ENCODE measurements at places on chromosomes 2 and 18.

DNA sequence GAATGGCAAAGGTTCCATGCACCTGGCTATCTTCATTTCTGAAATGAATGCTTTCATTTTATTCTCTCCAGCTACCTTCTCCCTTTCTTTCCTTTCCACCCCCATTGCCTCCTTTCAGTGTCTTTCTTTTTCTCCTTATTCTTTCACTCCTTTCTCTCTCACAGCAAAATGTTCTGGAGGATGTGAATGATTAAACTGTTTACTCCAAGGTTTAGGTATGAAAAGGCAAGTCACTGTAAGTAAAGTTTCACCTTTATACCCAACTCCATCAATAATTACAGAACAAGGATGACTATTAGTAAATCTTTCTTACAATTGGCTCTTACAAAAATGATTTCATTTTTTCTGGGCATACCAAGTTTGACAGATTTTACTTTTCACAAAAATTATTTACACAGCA lies 4.3 kb downstream of the PAX8 start:
- DNase-seq = no peak

- no peak for DNase-seq
These were observed 476.8 kb upstream of the TNP1 start for GRCh38 chr2:217336694-217337093.

DNA sequence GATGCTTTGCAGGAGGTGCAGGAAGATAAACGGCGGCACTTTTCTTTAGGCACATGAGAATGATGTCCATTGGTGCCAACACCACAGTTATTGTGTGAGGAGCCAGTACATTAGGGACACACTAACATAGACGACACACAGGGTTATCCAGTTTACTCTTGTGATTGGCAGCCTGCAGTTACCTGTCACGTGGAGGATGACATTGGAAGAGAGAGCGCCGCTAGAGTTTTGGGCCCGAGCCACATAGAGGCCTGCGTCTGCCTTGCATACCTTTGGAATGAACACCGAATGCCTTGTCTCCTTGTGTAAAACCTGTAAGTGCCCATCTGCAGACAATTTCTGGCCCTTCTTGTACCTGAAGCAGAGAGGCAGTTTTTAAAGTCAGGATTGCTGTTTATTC lies 26.9 kb upstream of the TTN start:
- no peak for DNase-seq

DNA sequence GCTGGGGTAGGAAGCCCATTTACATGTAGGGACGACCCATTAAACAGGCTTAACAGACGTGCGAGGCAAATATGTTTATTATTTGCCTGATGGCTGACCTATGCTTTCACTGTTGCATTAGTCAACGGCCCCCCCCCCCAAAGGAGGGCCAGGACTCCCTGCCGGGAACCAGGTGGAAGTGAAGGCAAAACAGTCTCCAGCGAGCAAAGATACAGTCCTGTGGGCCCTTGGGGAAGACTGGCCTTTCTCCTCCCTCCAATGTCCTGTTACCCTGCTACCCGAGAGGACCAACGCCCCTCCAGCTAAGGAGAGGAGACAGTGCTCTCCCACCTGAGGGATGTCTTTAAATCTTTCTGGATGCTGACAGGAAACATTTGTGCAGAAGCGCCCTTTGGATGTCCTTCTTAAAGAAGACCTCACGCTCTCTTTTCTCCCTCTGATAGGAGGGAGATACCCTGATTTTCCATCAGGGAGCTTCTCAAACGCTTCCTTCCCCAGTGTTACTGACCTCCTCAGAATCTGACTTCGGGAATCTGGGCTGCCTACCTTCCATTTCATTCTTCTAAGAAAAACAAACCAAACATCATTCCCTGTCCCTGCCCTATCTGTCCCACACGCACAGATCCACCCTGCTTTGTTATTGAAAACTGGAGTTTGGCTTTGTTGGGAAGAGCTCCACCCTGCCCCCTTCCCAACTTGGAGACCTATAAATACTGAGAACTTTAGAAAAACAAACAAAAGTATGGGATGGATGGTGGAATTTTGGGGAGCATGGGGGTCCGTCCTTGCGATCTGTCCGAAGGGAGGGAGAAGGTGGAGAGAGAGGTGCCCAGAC lies 135.9 kb upstream of the SIX3 start:
- no peak for DNase-seq

DNA sequence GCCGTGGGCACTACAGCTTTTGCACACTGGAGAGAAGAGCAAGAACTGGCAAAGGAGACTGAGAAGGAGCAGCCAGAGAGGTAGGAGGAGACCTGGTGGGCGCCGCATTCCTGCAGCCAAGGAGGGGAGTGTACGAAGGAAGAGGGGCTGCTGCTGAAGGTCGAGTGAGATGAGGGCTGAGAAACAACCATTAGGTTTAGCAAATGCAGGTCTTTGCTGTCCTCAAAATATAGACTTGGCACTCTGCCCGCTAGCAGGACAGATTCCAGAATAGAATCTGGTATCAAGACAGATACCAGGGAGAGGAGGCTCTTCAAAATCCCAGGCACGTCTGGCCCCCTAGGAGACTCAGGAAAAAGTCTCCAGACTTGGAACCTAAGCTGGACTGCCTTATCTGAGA lies 83.0 kb downstream of the TGOLN2 start:
- no peak for DNase-seq

- DNase-seq = no peak
These were observed 50.0 kb upstream of the ZFP36L2 start for GRCh38 chr2:43276266-43276941.

- no peak for DNase-seq
These were observed 8.6 kb downstream of the ALPG start for GRCh38 chr2:232415138-232415690.

GRCh38 chr2:231614559-231615057 lies 21.9 kb downstream of the TEX44 start:
- no peak for DNase-seq

DNA sequence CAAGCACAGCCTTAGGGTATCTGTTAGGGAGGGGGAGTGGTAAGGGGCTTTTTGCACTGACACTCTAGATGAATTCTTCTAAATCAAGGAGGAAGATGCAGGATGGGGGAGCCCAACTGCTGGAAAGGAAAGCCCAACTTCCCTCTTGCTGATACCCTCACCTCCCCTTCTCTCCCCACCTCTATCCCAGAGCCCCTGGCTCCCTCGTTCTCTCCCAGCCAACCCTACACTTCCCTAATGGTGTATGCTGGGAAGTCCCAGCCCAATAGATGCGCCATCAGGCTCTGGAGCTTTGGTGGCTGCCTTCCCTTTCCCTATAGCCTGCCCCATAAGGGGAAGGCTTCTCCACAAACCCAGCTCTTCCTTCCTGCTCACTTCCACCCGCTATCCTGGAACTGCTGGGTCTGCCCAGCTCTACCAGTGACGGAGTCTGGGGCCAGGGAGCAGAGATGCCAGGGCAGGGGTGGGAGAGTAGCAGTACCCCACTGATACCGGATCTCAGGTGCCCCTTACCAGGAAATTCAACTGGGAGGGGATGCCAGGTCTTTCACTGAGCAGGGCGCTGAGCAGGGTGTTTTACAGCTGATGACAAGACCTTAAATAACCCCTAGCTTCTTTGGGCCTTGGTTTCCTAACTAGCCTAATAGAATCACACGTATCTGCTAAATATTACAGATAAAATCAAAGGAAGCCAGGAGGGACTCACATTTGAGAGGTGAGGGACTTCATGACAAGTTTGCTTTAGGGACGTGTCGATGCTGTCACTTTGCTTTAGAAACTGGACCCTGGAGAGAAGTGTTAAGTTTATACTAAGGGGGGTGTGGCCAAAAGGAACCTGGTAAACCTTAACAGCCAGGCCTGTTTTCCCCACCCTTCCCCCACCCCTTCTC lies 82.6 kb downstream of the DNMT3A start:
- DNase-seq = no peak

GRCh38 chr2:69801745-69802290 lies 27.6 kb upstream of the GMCL1 start:
- no peak for DNase-seq

DNA sequence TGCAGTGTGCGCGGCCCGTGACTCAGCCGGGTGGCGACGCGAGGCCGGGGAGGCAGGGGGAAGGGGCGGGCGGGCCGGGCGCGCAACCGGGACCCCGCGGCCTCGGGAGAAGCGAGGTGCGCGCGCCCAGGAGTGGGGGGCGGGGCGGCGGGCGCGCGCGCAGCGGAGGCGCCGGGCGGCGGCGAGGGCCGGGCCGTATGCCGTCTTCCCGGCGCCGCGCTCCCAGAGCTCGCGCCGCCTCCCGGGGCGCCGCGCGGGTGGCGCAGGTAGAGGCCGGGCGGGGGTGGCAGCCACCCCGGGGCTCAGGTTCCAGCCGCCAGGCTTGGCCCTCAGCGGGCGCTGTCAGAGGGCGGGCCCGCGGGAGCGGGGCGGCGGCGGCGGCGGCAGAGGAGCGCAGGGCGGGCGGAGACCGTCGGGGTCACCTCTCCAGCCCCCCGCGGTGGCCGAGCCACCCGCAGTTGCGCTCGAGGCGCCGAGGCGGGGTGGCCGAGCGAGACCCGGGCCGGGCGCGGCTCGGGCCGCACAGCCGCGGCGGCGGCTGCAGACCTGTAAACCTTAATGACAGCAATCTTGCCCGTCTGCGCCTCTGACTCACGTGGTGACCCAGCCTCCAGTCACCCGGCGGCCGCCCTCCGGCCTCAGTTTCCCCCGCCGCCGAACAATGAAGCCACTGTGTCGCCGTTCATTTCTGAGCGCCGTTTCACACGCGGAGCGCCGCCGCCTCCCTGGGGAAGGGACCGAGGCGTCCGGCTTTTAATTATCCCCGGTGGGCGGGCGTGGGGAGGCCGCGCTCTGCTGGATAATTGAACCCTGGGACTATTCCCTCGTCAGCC lies 25.3 kb upstream of the SMAD7 start:
- DNase-seq = peak; percentile 28

GRCh38 chr2:150733051-150733618 lies 245.7 kb upstream of the RND3 start:
- no peak for DNase-seq

DNA sequence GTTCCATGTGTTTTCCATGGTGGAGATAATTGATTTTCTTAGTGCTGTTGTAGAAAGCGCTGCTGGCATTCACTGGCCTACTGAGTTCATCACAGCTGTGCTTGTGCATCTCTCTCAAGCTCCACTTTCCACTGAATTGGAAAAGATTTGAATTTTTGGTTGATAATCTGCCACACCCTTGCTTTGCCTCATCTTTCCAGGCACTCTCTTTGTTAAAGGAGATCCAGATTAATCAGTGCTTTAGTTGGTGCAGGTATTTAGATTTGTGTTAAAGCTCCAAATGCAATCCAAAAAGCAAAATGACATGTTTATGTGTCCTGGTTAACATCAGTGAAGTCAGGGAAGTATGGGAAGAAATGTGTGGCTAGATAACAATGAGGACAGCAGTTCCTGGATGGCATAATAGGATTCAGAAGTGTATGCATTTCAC lies 2.7 kb upstream of the COL3A1 start:
- no peak for DNase-seq

DNA sequence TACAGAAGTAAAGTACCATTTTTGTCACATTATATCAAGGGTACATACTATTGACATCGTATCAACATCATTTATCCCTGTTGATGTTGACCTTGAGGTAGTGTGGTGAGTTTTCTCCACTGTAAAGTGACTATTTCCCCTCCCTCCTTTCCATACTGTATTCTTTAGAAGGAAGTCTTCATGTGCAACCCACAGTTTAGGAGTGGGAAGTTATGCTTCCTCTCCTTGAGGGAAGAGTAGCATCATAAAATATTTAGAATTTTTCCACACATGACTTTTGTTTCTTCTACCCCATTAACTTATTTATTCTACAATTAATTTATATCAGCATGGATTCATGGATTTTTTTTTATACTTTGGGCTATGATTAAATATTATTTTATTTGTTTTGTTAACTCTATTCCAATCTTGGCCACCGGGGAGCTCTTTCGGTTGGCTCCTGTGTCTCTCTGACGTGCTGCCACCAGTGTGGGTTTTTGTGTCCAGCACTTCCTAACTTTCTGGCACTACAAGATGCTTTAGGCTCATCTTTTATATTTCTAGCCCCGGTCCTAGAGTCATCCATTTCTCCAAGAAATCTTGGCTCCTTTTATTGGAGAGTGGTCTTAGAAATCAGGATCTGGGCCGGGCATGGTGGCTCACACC lies 19.0 kb downstream of the AQP12B start:
- DNase-seq = no peak

- no peak for DNase-seq
These were observed 15.4 kb downstream of the C2orf81 start for GRCh38 chr2:74406035-74406434.

- no peak for DNase-seq
These were observed 8.7 kb upstream of the COL5A2 start for GRCh38 chr2:189188115-189188805.

DNA sequence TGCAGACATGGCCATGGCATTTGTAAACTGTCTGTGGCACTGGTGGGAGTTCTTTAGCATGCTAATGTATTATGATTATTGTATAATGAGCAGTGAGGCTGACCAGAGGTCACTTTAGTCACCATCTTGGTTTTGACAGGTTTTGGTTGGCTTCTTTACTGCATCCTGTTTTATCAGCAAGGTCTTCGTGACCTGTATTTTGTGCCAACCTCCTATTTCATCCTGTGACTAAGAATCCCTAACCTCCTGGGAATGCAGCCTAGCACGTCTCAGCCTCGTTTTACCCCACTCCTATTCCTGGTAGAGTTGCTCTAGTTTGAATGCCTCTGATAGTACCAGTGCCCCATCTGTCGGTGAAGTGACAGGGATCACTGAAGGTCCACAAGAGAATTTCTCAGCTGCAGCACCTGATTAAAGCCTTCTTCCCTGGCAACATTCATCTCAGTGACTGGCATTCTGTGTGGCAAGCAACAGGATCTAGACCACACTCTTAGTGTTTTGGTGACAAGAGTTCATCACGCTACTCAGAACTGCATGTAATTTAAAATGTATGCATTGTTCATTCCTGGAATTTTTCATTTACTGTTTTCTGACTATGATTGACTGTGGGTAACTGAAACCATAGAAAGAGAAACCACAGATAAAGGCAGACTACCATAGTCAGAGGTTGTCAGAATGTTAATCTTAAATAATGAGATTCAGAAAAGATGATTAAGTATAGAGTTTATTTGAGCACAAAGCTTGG lies 43.0 kb upstream of the GPR39 start:
- DNase-seq = no peak

DNA sequence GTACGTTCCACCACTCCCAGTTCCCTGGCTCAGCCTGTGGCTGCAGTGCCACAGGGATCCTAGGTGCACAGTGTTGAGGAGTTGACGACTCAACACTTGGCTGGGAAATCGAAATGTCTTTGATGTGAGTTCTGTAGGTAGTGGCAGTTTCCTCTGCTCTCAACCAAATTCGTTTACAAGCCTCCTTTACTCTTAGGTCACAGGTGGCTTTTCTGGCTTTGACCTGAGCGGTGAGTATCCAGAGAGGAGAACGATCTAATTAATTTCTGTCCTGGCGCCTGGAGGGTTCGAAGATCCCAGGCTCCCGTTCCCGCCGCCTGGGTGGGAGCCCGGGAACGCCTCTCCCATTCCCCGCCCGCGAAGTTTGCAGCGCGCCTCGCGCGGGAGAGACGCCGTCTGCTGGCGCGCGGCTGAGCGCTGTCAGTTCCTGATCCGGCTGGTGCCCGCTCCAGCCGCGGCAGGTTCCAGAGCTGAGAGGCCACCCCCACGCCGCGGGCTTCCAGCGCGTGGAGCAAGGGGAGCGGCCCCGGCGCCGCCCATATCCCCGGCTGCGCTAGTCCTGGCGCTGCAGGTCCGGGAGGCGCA lies at the start of gene LAMA3:
TSS of gene LAMA3 (plus strand) at position 423 of the 585 bp plus-strand sequence. CDS start 231 bp downstream, outside the sequence.
- DNase-seq = peak; percentile 2

- no peak for DNase-seq
These were observed 120.0 kb downstream of the DOCK10 start for GRCh38 chr2:224922142-224922727.

Data from HFFc6 (cell line).